Panc1 (cell line): ENCODE measurements at places on chromosomes 12 and 14. TPM values are rescaled to one million over a fixed set of nuclear protein-coding genes. Genes with fewer than 3 reads are reported as not detected.

DNA sequence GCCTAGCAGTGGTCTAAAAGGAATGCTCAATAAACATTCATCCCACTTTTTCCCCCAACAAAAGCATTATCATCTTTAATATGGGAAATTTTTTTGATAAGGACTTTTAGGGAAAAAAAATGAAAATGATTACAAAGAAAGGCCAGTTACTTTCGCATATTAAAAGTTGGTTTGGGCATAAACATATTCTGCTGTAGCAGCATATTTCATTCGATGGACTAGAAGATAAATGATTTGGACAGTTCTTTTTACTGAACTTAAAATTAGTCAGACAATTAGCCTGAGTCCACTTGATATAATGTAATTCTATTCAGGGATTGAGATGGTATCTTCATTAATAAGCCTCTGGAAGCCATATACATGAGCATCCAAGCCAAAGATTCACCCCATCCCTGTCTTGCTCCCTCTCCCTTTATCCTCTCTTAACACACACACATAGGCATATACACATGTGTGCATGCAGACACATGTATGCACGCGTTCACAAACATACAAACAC, 299.1 kb downstream of the NUAK1 start:
- H3K4me1 ChIP-seq: no peaks in the 10 kb centered on the region
- H3K27ac ChIP-seq: no peak overlapping the region
- H3K36me3 ChIP-seq: no peaks in the 10 kb centered on the region
- DNase-seq: no peak
- no peak overlapping the region for H3K4me3 ChIP-seq

KRT82 gene
- not detected for total RNA-seq

DNA sequence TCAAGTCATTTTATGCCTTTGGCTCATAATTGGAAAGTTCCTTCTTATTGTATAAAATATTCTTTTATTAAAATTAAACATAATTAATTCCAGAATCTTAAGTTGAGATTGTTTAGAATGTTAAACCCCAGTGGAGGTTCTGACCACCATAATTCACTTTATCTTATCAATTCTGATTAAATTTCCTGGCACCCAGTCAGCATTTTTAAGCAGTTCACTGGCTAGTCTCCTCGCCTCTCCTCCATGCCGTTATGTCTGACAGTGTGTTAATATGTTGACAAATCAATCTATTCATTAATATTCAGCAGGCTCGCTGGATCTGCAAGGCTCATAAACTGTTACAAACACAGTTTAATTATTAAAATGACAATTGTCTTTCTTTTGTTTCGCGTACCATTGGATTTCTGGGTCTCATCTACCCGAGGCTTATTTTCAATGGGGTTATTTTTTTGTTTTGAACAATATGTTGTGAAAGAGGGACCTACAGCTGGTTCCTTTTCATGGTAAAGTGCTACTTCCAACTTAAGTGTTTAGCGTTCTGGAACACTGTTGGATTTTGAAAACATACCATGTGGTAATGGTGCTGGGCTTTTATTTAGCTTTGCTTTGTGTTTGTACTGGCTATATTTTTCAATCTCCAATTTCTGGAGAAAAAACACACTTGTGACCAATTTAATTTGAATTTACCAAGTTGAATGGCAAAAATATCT, 339.7 kb downstream of the PRKD1 start:
- no peak overlapping the region for H3K4me3 ChIP-seq
- DNase-seq: no peak
- no peaks in the 10 kb centered on the region for H3K27me3 ChIP-seq
- H3K27ac ChIP-seq: no peak overlapping the region
- no peaks in the 10 kb centered on the region; the same call in 1 of the 2 replicates for H3K36me3 ChIP-seq

- H3K4me1 ChIP-seq: peaks cover 17% of the 10 kb centered on the region
- no peak for DNase-seq
- no peaks in the 10 kb centered on the region for H3K36me3 ChIP-seq
- no peaks in the 10 kb centered on the region for H3K27me3 ChIP-seq
- H3K4me3 ChIP-seq: peak overlapping the region; percentile 22
These were observed 60.1 kb upstream of the RIMBP2 start for GRCh38 chr12:130775953-130776856.

DNA sequence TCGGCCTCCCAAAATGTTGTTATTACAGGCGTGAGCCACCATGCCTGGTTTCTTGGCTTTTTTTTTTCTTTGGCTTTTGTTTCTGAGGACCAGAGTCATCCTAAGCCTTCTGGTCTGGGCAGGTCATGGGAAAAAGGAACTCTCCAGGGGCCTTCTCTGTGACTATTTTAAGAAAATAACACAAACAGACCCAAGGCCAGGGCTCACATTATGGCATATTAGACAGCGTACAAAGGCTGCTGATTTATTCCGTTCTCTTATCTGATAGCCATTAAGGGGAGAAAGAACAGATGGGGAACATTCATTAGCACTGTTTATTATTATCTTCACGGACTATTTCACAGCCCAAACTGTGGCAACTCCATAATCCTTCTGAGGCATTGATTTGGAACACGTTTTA, 28.8 kb upstream of the MANSC4 start:
- no peak overlapping the region for H3K27ac ChIP-seq
- no peaks in the 10 kb centered on the region; the same call in 1 of the 2 replicates for H3K27me3 ChIP-seq

CDKL1 gene
- total RNA-seq: 5.8 TPM

- no peaks in the 10 kb centered on the region for H3K27me3 ChIP-seq
- H3K36me3 ChIP-seq: no peaks in the 10 kb centered on the region
- no peak for DNase-seq
These were observed 65.1 kb downstream of the SIX6 start for GRCh38 chr14:60573943-60574495.

DNA sequence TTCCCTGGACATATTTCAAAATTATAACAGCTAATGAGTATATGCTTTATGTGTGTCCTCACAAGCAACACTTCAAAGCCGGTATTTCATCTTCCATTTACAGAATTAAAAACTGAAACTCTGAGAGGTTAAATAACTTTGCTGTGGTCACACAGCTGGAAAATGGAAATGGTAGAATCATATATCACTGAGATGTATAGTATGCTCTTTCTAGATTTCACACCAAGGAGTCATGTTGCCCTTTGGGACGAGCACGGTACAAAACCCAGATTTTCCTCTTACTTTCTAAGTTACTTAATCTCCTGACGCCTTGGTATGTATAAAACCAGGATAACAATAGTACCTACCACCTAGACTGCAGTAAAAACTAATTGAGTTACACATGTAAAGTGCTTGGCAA, 152.6 kb upstream of the GRIP1 start:
- no peaks in the 10 kb centered on the region for H3K27me3 ChIP-seq
- no peak overlapping the region for H3K4me3 ChIP-seq
- no peaks in the 10 kb centered on the region for H3K36me3 ChIP-seq
- no peak for DNase-seq

- H3K4me1 ChIP-seq: peaks cover 46% of the 10 kb centered on the region
- H3K4me3 ChIP-seq: no peak overlapping the region; the same call in 1 of the 2 replicates
- no peaks in the 10 kb centered on the region for H3K27me3 ChIP-seq
These were observed 25.3 kb upstream of the GPR132 start for GRCh38 chr14:105090493-105091053.

GRCh38 chr12:54448344-54448743, 25.1 kb downstream of the GTSF1 start:
- H3K4me3 ChIP-seq: no peak overlapping the region
- H3K27ac ChIP-seq: no peak overlapping the region
- H3K36me3 ChIP-seq: no peaks in the 10 kb centered on the region

DNA sequence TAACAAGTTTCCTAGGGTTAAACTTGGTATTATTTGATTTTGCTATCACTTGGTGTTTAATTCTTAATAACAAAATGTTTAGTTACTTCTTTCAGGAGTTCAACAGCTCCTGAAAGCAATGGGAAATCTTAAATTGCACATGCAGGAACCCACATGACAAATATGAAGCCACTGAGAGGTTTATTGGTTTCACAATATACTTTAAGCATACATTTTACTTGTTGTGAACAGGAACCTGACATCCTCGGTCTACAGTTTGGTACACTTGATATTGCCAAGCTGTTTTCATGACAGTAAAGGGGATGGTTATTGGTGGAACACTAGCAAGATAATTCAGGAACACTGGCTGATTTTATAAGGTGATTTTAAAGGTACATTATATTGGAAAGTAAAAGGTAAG, 46.2 kb downstream of the SLC38A1 start:
- DNase-seq: no peak
- no peaks in the 10 kb centered on the region for H3K27me3 ChIP-seq
- no peak overlapping the region for H3K4me3 ChIP-seq
- peaks cover 21% of the 10 kb centered on the region for H3K36me3 ChIP-seq

DNA sequence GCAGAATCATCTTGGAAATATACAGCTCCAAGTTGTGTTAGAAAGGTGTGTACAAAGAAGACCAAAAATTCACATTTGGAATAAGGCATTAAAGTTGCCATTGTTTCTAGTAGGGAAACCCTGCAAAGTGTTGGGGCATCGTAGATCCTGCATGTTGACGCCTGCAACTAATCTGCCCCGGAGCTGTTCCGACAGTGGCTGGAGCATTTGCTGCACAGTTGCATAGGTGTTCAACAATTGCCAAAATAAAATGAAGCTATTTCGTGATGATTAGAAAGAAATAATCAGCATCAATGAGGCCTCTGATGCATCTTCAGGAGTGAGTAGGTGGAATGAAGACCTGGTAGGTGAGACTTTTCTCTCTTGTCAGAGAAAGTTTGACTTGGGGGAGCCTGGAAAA, 47.3 kb downstream of the DAD1 start:
- H3K4me3 ChIP-seq: no peak overlapping the region
- H3K27me3 ChIP-seq: no peaks in the 10 kb centered on the region
- DNase-seq: no peak
- H3K4me1 ChIP-seq: no peaks in the 10 kb centered on the region
- H3K27ac ChIP-seq: no peak overlapping the region

SCNN1A gene
- total RNA-seq: 17.1 TPM

EXD2 gene
- total RNA-seq: 9.5 TPM

NANOG gene
- total RNA-seq: 0.62 TPM

- no peak overlapping the region for H3K4me3 ChIP-seq
- H3K27ac ChIP-seq: no peak overlapping the region
- no peaks in the 10 kb centered on the region for H3K36me3 ChIP-seq
- no peak for DNase-seq
- H3K4me1 ChIP-seq: no peaks in the 10 kb centered on the region
- H3K27me3 ChIP-seq: no peaks in the 10 kb centered on the region
These were observed 6.3 kb upstream of the NIN start for GRCh38 chr14:50837271-50837670.

- H3K27me3 ChIP-seq: no peaks in the 10 kb centered on the region
- no peak overlapping the region for H3K4me3 ChIP-seq
- H3K27ac ChIP-seq: peak overlapping the region; percentile 52; the same call in 1 of the 2 replicates
- DNase-seq: no peak
- peaks cover 50% of the 10 kb centered on the region for H3K4me1 ChIP-seq
These were observed 43.4 kb downstream of the SH2B3 start for GRCh38 chr12:111448846-111449790.
